Suprapubic skin (tissue), 4 donors: ENCODE measurements at places on chromosomes 13 and 19. TPM values are rescaled to one million over a fixed set of nuclear protein-coding genes. Genes with fewer than 3 reads are reported as not detected.

GRCh38 chr19:1270854-1271527, 1.9 kb downstream of the CIRBP start:
- DNase-seq = no peak

DNA sequence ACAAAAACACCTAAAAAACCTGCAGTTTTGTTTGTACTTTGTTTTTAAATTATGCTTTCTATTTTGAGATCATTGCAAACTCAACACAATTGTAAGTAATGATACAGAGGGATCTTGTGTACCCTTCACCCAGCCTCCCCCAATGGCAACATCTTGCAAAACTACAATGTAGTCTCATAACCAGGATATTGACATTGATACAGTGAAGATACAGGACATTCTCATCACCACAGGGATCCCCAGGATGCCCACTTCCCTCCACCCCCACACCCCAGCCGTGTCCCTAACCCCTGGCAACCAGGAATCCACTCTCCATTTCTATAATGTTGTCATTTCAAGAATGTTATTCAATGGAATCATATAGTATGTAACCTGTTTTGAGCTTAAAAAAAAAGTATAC, 10.3 kb upstream of the C5AR2 start:
- no peak for DNase-seq

DNA sequence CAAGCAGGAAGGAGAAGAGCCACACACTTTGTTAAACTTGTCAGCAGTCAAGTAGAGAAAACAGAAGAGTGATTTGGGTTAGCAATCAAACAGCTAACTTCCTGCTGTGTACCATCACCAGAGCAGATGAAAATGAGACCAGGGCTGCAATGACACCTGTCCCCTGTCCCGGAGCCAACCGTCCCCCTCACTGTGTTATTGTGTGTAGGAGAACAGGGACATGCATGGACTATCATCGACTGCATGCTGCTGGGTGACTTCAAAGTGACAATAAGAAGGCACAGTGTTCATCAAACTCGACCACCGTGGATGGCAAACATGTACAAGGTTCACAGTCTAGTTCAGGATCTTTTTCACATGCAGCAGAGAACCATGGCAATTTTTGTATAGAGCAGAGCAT, 94.0 kb upstream of the SLC15A1 start:
- DNase-seq = no peak

GRCh38 chr13:25233861-25234260, 53.4 kb downstream of the MTMR6 start:
- no peak for DNase-seq

GRCh38 chr13:27424246-27425157, at the start of gene GTF3A:
Gene GTF3A (plus strand): TSS chr13:27424619.
- peak; percentile 89 for DNase-seq

GRCh38 chr19:10604460-10604980, 17.4 kb upstream of the AP1M2 start:
- no peak for DNase-seq

- no peak for DNase-seq
Measured at GRCh38 chr13:26668357-26669146, 92.0 kb downstream of the GPR12 start.

GRCh38 chr19:17504456-17504855, 7.0 kb upstream of the PGLS start:
- DNase-seq = no peak

- peak; percentile 98 for DNase-seq
Measured at GRCh38 chr19:42283188-42284065, 14.4 kb downstream of the CIC start.

The PROSER1 gene
- total RNA-seq = 35.5 TPM

The IL4I1 gene
- 0.89 TPM for total RNA-seq

The TEKTIP1 gene
- 5.2 TPM for total RNA-seq
